CD4-positive, CD25-positive, alpha-beta regulatory T cell (primary cell): ENCODE measurements at places on chromosomes 2 and 18. TPM values are rescaled to one million over a fixed set of nuclear protein-coding genes. Genes with fewer than 3 reads are reported as not detected.

- DNase-seq, result no peak
Measured at GRCh38 chr2:167237478-167237877, 349.2 kb downstream of the XIRP2 start.

CD226 gene
- 65.1 TPM for total RNA-seq

VWC2L gene
- not detected for total RNA-seq

DNA sequence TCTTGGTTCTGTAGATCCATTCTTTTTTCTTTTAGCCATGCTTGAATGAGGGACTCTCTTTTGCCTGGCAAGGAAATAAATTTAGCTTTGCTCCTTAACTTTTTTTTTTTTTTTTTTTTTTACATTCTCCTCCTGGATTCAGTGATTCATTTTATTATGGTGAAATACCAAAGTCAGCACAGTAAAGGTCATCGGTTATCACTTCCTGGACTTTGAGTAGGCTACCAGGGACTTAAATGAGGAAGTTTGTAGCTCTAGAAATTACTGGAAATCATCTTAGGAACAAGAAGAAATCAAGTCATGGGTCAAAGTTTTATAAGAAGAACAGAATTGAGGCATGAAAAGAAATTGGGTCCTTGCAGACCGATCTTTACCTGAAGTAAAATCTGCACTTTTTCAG lies 75.0 kb downstream of the SOCS6 start:
- DNase-seq, result no peak

MAP2 gene
- total RNA-seq, result not detected

DNA sequence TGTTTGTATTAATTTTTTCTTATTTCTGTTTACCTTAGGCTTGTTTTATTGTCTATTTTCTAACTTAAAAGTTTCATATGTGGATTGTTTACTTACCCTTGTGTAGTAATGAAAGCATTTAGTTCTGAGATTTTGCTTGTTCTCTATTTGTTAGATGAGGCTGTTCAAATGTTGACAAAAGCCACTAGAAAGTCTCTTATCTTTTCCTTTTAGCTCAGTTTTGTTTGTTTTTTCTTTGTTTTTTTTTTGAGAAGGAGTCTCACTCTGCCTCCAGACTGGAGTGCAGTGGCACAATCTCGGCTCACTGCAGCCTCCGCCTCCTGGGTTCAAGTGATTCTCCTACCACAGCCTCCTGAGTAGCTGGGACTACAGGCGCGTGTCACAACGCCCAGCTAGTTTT lies 30.9 kb downstream of the USP14 start:
- DNase-seq, result no peak

DNA sequence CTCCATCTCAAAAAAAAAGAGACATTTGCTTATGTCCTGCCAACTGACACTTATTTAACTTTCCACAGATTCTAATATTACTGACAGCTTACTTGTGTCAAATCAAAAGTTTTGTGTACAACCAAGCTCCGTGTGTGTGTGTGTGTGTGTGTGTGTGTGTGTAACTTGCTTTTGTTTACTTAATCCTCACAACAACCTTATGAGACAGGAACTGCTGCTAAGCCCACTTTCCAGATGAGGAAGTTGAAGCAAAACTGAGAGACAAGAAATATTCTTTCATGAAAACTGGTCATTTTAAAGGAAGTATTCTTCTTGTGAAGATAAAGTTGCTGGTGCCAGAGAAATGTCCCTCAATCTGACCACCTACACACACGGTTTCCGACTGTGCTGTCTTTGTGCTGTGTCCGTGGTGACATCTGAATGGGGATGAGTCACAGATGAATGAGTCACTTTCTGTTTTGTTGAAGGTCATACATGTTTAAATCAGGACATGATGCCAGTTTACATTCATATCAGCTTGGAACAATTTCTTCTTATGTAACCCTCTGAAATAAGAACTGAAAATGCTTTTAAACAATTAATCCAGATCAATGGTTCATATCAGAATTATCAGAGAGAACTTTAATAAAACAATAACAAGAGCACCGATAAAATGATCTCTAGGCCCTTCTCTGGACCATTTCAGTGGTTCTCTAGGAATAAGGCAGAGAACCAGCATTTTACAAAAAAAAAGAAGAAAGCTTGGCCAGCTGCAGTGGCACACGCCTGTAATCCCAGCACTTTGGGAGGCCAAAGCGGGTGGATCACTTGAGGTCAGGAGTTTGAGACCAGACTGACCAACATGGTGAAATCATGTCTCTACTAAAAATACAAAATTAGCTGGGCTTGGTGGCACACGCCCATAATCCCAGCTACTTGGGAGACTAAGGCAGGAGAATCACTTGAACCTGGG lies 95.5 kb downstream of the THNSL2 start:
- peak; percentile 16 for DNase-seq

DNA sequence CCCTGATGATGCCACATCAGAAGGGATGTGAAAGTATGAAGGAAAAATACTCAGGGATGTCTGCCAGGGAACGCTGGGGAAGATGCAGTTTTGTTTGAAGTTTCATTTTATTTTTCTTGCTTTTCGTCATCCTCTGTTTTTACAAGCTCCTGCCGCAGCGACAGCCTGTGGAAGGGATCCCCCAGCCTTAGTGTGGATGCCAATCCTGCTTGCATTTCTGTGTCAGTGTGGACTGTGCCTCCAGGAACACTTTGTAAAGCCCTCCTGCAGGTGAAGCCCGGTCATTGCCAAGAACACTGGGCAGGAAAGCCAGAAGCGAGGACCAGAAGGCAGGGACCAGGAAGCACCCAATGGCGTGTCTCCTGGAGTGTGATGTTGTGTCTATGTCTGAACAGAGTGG lies 234.3 kb downstream of the SEPTIN10 start:
- no peak for DNase-seq

USP40 gene
- total RNA-seq, result 17.2 TPM

DNA sequence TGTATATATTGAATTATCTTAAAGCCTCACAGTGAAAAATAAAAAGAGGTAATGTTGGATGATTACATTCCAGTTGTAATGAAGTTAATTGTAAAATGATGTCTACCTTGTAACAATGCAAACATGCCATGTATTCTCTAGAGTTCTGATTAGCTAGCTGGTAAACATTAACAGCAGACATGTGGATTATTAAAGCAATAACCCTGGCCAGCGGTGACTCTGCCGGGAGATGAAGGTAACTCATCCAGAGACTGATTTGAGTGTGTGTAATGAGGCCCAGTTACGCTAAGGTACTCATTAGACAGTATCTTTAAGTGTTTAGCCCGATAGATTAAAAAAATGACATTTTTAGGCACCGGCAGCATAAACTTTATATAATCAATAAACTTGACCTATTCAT lies 79.6 kb upstream of the REV1 start:
- DNase-seq, result no peak

DNA sequence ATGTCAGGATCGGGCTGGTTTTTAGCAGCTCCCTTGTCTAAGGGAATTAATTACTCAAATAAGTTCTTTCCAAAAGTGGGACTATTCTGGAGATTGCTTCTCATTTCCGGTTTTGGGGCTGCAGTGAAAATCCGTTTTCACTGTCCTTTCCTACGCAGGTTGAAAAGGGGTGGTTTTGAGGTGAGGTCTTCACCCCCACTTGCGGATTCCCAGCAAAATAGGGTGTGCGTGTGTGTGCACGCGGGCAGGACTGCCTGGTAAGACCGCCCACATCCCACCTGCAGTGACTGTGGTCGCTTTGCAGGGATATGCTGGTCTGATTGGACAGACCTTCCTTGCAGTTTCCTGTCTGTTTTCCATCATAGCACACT lies 472 bp upstream of the PLEKHM3 start:
- DNase-seq, result no peak

NYAP2 gene
- 0.20 TPM for total RNA-seq

DNAH7 gene
- not detected for total RNA-seq

MYO5B gene
- not detected for total RNA-seq

DNA sequence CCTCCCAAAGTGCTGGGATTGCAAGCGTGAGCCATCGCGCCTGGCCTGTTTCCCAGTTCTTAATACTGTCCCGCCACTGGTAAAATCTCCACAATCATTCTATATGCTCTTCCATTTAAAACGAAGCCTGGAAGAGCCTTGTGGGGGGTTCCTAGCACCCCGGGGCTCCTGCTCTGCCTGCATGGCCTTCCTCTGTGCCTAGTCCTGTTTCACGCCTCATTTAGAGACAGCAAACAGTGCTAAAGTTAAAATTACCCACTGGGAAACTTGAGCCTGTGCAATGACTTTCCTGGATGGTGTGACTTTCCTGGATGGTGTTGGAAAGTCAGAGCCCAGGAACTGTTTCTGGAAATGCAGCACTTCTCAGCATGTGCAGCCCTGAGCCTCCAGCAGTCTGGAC lies 55.0 kb downstream of the INPP5D start:
- no peak for DNase-seq

- DNase-seq, result no peak
Measured at GRCh38 chr2:76310894-76311633, 600.3 kb upstream of the GCFC2 start.

- no peak for DNase-seq
Measured at GRCh38 chr2:40431600-40431955, 20.3 kb downstream of the SLC8A1 start.

GRCh38 chr2:240213476-240214421 lies 73.3 kb upstream of the OTOS start:
- DNase-seq, result no peak

DNA sequence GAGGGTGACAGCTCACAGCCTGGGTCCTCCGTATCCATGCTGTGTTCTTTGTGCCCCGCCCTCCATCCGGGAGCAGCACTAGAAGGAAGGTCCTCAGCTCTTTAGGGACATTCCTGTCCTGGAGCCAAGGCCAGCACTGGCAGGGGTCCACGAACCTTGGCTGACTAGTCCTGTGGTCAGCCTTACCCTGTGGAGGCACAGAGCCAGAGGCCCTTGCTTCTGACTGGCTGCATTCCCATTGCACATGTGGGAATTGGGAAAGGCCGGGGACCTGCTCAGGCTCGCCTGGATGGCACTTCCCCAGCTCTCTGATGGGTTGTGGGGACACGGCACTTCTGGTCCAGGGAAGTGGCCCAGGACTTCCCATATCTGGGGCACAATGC lies 24.9 kb upstream of the RHOB start:
- DNase-seq, result no peak

DNA sequence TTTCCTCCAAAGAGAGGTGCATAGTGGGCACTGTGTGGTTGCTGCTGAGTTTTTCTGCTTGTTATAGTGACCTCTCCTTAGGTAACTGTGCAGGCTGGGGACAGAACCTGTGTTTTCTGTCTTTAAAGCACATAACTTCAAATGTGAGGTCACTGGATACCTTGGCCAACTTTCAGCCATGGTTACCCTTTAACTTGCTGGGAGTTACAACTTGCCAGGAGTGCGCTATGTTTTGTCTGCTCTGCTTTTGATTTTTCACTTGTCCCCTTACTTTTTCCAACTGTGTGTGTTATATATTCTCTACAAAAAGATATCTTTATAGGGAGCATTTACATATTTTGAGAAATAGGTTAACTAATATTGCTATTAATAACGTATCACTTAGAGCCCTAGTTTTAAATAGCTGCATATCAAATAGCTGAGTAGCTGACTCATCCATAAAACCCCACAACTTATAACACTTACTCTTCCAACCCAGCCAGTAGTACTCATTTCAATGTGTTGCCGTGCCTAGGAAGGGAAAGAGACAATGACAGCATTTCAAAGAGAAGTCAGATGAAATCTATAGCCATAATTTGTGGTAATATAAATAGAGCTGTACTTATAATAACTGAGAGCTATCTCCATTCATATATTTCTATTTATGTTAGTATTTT lies 51.6 kb downstream of the DPP4 start:
- no peak for DNase-seq

GRCh38 chr18:9025091-9025838 lies 77.2 kb upstream of the NDUFV2 start:
- no peak for DNase-seq
